Suprapubic skin (tissue), 4 donors: ENCODE measurements at places on chromosomes 16 and 17.

DNA sequence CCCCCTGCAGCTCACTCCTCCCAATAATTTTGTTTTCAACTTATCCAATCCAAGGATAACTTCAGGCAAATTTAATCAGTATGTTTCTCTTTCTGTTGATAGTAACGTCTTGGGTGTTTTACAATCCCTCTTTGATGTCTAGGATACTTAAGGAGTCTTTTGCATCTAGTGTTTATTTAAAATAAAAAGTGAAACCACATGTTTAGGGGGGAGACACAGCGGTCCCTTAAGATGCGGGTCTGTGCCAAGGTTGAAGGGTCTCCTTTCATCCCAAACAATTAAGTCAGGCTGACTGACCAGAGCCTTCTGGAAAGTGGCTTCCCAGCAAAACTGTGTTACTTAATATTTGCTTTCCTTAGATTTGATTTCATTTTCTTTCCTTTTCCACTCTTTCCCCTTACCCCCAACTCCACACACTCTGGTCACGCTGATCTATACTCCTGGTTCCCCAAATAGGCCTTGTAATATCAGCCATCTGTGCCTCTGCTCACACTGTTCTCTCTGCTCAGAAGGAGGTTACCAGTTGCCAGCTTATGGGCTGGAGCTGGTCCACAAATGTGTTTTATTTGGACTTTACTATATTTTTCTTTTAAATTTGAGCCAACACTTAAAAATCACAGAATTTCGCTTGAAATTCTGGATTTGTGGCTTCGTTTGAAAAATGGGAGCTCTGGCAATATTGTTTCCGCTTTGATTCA is 11.2 kb downstream of the ANKS4B start:
- DNase-seq: no peak

- no peak for DNase-seq
Measured at GRCh38 chr17:39393736-39394135, 7.7 kb downstream of the FBXL20 start.

- DNase-seq: no peak
Measured at GRCh38 chr17:45299361-45299760, 17.5 kb downstream of the MAP3K14 start.

DNA sequence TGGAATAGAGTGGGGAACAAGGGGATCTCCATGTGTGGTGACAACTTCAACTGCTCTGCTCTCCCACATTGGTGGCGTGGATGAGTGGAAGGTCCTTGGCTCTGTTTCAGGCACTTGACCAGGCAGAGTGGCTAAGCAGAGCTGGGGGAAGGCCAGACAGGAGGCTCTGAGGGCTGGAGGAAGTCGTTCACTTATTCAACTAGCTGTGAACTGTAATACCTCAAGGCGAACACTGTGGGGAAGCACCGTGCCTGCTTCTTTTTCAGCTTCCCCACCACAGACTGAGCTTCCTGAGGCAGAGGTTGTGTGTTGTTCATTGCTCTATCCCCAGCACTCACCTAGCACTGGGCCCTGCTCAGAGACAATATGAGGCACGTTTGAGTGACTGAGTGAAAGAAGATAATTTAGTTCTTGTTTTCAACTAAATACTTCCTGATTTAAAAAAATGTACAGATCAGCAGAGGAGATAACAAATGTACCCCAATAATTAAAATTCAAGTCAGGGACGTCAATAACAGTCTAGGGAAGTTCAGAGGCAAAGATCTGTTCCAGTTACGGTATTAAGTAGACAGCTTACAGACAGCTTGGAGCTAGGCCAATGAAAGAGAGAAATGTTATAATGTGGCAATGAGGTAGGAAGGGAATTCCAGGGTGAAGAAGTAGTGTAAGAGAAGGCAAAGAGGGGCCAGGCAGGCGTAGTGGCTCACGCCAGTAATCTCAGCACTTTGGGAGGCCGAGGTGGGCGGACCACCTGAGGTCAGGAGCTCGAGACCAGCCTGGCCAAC is 34.7 kb downstream of the MYO18A start:
- DNase-seq: no peak

DNA sequence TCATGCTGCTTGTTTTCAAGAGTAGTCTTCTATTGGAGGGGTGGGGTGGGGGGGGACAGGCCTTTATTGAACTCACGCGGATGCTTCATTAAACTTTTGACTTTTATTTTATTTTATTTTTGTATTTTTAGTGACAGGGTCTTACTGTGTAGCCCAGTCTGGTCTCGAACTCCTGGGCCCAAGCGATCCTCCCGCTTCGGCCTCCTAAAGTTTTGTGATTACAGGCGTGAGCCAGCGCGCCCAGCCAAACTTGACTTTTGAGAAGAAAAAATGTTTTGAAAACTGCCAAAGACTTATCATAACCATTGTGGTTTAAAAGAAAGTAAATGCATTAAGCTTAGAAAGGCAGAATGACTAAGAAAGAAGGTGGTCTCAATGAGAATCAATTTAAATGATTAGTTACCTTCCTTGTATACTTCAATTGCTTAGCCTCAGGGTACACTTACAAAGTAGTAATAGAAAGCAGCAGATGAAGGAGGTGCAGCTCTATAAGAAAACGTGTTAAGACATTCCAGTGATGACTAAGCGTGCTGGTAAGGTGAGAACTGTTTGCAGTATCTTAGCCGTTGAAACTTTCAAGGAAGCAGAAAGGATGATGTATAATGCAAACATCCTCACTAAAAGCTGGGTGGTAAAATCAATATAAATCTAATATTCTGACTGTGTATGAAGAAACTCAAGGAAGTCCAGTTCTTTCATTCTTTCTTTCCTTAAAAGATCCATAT is 1.2 kb downstream of the AP2B1 start:
- DNase-seq: no peak

- no peak for DNase-seq
Measured at GRCh38 chr16:30064729-30065101, 845 bp upstream of the ALDOA start.

GRCh38 chr17:61399131-61400065 is at the start of gene TBX2:
Gene TBX2, plus strand, starts transcription at chr17:61399843. Its CDS starts 334 bp downstream, at chr17:61400177.
- DNase-seq: no peak

DNA sequence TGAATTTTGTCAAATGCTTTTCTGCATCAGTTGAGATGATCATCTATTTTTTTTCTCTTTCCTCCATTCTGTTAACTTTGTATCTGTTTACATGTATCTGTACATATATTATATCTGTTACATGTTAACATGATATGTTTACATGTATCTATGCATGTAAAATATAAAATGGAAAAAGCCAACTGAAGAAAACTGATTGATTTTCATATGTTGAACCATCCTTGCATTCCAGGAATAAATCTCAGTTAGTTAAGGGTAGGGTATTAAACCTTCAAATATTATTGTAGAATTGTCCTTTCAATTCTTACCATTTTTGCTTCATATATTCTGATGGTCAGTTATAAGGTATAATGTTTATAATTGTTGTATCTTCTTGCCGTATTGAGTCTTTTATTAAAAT is 336.1 kb downstream of the ZFHX3 start:
- no peak for DNase-seq

DNA sequence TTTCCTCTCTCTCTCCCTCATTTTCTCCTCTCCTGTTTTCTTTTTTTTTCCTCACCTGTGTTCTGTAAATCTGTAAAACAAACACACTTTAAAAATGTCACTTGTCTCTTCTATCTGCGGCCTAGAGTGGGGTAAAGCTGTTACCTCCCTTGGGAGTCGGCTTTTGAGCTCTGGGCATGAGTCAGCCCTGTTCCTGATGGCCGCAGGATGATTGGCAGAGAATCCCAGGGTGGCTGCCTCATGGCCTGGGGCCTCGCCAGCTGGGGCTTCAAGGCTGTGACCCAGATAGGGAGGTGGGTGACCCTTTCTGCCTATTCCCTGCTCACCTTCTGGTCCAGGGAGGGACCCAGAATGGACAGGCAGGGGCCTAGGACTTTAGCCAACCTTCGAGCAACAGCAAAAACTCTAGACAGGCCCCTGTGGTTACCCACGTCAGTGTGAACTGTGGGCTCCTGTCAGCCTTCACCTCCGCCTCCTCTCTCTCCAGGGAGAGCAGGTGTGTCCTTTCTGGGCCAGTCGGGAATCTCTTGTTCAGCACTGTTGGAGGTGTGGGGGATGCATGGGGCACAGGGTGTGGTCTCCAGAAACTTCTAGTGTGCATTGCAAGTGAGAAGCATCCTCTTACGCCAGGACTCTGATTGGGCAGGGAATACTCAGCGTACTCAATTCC is 87.4 kb downstream of the RAP1GAP2 start:
- no peak for DNase-seq

GRCh38 chr17:9239246-9239792 is 218.0 kb downstream of the NTN1 start:
- no peak for DNase-seq

GRCh38 chr16:89335803-89336485 is 118.4 kb downstream of the ZNF778 start:
- no peak for DNase-seq

DNA sequence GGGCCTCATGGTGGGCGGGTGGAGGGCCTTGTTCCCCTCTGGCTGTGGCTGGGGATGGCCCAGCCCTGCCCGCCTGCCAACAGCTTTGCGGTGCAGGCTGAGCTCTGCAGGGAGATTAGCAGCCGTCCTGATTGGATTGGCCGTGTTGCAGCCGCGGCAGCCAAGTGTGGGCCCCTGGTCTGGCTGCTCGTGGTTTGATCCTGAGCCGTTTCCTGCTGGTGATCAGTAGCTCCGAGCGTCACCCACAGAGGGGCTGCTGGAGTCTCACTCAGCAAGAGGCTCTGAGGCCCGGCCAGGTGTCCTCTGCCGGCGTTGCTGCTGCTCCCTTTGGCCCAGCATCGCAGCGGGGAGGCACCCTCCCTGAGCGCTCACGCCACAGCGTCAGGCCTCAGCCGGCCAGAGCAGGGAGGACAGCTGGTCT is 32.5 kb downstream of the BAIAP2 start:
- no peak for DNase-seq

DNA sequence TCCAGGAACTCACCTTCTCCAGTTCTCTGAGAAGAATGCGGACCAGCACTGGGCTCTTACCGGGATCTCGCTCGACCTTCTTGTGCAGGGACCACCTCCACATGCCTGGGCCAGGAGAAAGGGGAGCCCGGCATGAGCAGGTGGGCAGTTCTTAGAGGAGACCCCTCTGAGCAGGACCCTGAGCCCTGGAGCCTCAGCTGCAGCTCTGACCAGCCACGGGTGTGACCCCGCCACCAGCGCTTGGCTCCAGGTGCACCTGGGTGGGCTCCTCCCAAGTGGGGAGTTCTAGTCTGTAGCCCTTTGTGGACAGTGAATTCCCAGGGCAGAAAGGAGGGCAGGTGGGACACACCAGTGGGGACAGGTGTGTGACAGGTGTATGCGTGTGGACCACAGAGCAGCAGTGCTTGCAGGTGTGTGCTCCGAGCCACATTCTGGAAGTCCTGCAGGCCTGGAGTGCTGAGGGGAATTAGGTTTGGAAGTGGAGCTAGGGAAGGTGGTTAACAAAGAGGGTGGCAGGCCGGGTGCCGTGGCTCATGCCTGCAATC is 28.9 kb downstream of the PIK3R6 start:
- peak; percentile 67 for DNase-seq

DNA sequence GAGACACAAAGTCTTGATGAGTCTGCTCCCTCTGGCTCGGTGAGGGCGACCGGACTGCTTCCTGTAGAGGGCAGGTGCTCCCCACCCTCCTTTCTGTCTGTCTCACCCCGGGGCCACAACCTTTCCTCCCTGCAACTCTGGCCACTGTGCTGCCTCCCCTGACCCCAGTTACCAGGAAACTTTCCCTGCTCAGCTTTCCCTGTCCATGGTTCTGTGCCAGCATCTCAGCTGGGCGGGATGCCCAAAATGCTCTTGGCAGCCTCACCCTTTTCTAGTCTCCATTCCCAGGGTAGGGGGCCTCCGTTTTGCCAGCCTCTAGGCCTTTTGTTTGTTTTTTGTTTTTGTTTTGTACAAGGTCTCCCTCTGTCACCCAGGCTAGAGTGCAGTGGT is 1.4 kb downstream of the PLD2 start:
- DNase-seq: no peak

DNA sequence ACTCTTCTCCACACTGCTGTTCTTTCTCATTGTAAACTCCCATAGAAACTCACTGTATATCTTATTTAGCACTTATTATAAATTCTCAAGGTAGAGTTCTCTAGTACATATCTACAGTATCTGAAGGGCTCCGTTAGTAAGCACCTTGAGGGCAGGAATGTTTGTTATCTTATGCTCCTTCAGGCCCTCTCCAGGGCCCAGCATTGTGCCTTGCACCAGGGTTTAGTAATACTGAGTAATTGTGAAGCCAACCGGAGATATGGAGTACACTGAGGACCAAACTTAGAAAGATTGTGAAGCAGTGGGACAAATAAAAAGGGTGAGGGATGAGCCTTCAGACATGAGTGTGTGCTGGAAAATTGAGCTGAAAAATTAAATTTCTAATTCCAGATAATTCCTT is 26.4 kb downstream of the RNF43 start:
- no peak for DNase-seq

GRCh38 chr17:69967910-69968411 is 107.1 kb upstream of the KCNJ16 start:
- DNase-seq: no peak

DNA sequence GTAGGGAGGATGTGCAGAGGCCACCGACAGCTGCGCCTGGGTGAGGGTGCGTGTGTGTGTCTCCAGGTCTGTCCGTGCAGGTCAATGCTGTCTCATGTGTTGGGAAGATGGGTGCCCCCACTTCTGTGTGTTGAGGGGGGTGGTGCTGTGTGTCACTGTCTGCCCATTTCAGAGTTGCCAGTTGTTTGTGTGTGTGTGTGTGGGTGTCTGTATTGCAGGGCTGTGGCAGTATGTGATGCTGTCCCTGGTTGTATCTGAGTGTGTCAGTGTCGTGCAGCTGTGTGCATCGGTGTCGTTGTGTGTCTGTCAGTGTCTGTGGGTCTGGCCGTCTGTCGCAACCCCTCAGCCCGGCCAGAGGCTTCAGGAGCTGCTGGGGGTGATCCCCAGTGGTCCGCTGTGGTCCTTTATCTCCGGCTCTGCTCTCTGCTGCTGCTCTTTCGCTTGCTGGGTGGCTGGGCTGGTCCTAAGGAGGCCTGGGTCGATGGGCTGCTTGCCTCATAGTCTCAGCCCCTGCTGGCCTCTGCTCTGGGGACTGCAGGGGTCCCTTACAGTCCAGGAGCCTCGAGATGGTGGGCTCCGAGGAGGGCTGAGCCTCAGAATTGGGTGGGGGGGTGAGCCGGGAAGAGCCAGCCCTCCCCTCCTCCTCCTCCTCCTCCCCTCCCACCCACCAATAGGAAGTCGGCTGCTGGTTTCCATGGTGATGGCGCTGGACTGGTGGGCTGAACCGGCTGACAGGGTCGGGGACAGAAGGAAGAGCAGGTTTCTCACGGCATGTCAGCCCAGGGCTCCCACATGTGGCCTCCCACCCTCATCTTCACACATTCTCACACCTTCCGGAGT is at the start of gene TSPOAP1:
Gene TSPOAP1 (minus strand): TSS at position 601 of the 840 bp plus-strand sequence. CDS start 875 bp downstream, outside the sequence.
- no peak for DNase-seq

- no peak for DNase-seq
Measured at GRCh38 chr16:65222536-65222935, 100.7 kb upstream of the CDH11 start.

DNA sequence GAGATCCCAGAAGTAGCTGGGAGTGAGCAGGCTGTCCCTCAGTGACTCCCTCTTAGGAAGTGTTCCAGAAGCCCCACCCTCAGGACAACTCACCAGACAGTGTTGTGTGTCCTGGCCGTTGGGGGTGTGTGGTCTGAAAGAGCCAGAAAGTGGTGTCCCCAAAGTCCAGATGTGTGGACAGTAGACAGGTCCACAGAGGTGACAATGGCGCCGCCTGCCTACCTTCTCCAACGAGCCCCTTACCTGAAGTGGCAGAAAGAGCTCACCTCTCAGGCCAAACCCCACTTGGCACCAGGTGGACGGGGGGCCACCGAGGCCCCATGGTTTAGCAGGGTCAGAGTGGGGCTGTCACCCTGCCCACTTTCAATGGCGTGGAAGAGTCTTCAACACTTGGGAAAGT is 19.9 kb downstream of the C17orf100 start:
- DNase-seq: peak; percentile 60
